ENCODE measurements at places on chromosomes 7 and 10.

DNA sequence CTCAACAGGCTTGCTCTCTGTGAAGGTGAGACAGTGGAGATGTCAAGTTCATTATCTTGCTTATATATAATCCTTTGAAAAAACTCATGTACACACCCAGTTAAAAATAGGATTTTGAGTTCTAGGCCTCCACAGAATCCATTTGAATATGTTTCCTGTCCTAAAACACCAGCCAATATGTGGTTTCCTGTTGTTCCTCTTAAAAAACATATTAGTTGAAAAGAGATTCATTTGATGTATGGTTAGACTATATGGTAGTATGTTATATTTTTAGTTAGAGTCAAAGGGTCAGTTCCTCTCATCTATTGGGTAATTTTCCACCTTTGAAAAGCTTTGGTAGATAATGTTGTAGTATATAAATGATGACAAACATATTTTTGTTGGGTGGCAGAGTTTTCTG, 16.0 kb downstream of the PPP1R9A start:
- DNase-seq = no peak
- H3K27ac ChIP-seq = no peak overlapping the region
- no peaks in the 10 kb centered on the region for H3K27me3 ChIP-seq
- H3K4me3 ChIP-seq = no peak overlapping the region
- no peaks in the 10 kb centered on the region for H3K36me3 ChIP-seq

- no peak overlapping the region for H3K27ac ChIP-seq
- peaks cover 11% of the 10 kb centered on the region for H3K4me1 ChIP-seq
- no peaks in the 10 kb centered on the region for H3K36me3 ChIP-seq
- H3K4me3 ChIP-seq = peak overlapping the region; percentile 70
These were observed 43.4 kb downstream of the LDB3 start for GRCh38 chr10:86711513-86712316.

DNA sequence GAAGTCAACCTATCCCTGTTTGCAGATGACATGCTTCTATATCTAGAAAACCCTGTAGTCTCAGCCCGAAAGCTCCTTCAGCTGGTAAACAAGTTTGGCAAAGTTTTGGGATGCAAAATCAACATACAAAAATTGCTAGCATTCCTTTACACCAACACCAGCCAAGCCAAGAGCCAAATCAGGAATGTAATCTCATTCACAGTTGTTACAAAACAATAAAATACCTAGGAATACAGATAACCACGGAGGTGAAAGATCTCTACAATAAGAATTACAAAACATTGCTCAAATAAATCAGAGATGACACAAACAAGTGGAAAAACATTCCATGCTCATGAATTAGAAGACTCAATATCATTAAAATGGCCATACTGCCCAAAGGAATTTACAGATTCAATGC, 50.4 kb upstream of the ZNF365 start:
- H3K27ac ChIP-seq = no peak overlapping the region
- H3K4me3 ChIP-seq = no peak overlapping the region
- H3K27me3 ChIP-seq = peaks cover under 1% of the 10 kb centered on the region
- DNase-seq = no peak
- H3K36me3 ChIP-seq = no peaks in the 10 kb centered on the region
- no peaks in the 10 kb centered on the region for H3K4me1 ChIP-seq

GRCh38 chr10:34107626-34108516, 707.2 kb downstream of the PARD3 start:
- DNase-seq = no peak
- no peak overlapping the region for H3K27ac ChIP-seq
- no peaks in the 10 kb centered on the region for H3K27me3 ChIP-seq
- no peak overlapping the region for H3K4me3 ChIP-seq

DNA sequence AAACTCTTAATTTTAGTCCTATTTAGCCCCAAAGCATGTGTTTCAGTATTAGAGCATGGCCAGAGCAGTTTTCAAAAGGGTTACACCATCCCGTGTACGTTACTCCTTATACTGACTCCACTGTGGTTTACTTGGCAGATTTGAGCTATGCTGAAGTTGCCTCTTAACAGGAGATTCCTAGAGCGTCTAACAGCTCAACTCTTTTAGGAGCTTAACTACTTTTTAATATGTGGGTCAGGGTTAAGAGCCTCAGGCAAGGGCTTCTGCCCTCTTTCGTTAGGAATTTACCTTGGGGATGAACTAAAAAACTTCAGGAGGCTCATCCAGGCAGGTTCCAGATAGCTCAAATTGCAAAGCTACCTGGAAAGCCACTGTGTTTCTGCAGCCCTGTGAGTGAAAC, 674.8 kb upstream of the C7orf33 start:
- H3K36me3 ChIP-seq = no peaks in the 10 kb centered on the region
- no peak for DNase-seq
- H3K27ac ChIP-seq = no peak overlapping the region
- no peak overlapping the region for H3K4me3 ChIP-seq

GRCh38 chr7:111210043-111210442, 119.1 kb downstream of the LRRN3 start:
- no peaks in the 10 kb centered on the region for H3K4me1 ChIP-seq
- H3K27me3 ChIP-seq = no peaks in the 10 kb centered on the region
- no peak overlapping the region for H3K4me3 ChIP-seq
- no peak for DNase-seq
- no peaks in the 10 kb centered on the region for H3K36me3 ChIP-seq

DNA sequence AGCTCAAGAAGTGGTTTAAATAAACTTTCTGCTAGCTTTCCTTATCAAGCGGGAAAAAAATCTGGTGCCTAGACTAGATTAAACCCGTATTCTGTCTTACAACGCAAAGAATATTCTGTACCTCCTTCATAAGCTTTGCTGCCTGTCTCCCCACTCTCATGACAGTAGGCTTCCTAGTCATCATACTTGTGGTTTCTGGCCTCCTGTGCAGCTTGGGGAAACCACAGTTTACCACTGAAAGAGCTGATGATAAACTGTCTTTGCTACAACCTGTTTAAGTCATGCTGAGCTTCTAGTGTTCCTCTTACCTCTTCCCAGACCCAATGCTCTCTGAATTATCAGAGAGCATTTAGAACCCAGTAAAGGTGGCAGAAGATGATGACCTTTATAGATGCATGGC, 55.0 kb downstream of the PODXL start:
- H3K4me1 ChIP-seq = 0 out of 2 replicates have a peak, but pooled peaks cover 3% of the 10 kb centered on the region
- H3K27me3 ChIP-seq = no peaks in the 10 kb centered on the region
- peaks cover 3% of the 10 kb centered on the region for H3K36me3 ChIP-seq
- H3K4me3 ChIP-seq = no peak overlapping the region
- no peak overlapping the region for H3K27ac ChIP-seq

DNA sequence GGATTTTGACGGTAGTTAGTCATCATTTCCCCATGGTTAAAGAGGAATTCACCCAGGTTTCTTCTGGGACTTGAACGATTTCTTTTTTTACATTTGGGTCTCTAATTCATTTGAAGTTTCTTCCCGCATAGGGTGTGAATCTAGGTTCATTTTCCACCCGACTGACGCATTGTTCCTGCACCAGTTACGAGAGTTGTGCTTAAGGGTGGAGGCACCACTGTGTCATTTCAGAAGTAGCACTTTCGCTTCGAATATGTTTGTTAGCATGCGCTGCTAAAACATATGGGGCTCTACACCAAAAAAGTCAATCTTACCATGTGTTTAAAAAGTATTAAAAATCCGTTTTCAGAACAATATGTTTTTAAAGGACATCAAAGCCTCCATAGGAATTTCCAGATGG, 140.3 kb downstream of the VIPR2 start:
- DNase-seq = no peak
- H3K4me1 ChIP-seq = no peaks in the 10 kb centered on the region
- H3K36me3 ChIP-seq = no peaks in the 10 kb centered on the region
- H3K27ac ChIP-seq = no peak overlapping the region
- H3K4me3 ChIP-seq = no peak overlapping the region
- H3K27me3 ChIP-seq = no peaks in the 10 kb centered on the region

- no peak overlapping the region for H3K27ac ChIP-seq
- no peaks in the 10 kb centered on the region for H3K36me3 ChIP-seq
- DNase-seq = no peak
These were observed 585.2 kb upstream of the CELF2 start for GRCh38 chr10:10432296-10433035.

DNA sequence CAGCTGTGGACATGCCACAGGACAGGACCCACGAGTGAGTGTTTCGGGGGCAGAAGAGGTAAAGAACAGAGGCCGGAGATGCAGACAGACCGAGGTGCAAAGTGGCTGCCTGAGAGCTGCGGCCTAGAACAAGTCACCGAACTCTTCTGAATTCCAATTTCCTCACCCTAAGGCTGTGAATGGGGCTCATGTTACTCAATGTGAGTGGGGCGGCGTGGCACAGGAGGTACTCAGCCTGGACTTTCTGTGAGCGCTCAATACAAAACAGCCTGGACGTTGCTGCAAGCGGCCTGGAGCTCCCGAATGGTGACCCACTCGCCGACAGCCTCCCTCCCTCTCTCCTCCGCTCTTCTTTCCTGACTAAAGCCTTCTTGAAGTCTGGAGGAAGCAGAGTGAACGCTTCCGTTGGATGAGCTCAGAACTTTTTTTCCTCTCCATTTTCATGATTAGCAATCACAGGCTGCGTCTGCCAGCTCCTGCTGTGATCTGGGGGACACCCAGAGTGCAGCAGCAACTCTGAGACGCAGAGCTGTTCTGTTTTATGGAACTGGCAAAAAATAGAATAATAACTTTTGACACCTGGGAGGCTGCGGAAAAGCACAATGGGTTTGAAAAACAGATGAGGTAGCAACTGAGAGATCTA, 108.5 kb downstream of the PTPRN2 start:
- DNase-seq = no peak
- H3K4me3 ChIP-seq = no peak overlapping the region
- no peak overlapping the region for H3K27ac ChIP-seq
- no peaks in the 10 kb centered on the region for H3K4me1 ChIP-seq
- no peaks in the 10 kb centered on the region for H3K27me3 ChIP-seq

GRCh38 chr7:139523199-139523941, at the start of gene CLEC2L:
CLEC2L (plus strand) TSS chr7:139523685; CDS start chr7:139523928, 243 bp downstream.
- DNase-seq = no peak
- H3K27me3 ChIP-seq = no peaks in the 10 kb centered on the region
- H3K4me1 ChIP-seq = no peaks in the 10 kb centered on the region
- no peak within 1 kb of the TSS for H3K27ac ChIP-seq
- H3K36me3 ChIP-seq = no peaks in the 10 kb centered on the region

DNA sequence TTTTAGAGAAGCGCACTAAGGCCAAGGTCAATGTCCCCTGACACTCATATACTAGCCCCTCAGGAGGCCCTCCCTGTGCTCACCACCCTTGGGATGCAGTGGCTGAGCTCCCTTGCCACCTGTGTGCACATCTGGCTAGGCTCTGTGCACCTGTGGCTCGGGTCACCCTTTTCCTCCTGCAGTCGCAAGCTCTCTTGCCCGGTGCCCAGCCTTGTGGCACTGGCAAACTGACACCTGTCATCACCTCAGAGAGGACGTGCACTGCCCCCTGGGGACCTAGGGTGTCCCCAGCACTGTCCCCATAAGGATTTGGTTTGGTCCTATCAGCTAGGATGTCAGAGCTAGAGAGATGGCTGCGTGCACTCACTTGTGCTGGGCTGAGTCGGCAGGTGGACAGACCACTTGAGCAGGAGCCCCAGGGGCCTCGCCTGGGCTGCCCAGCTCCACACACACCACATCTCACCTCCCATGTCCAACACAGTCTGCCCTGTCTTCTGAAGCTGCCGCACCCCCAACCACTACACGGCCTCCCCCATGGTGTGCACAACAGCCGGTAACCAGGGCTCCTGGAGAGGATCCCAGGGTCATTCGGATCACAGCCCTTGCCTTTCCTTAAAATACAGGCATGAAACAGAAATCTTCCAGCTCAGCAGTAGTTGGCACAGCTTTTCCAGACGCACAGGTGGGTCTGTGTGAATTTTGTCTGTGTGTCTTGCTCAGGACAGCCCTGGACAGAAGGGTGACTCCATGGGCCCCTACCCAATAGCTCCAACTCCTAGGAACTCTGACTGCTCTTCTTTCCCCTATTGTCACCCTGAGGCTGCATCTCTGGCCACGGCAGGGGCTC, 111.0 kb downstream of the GRID1 start:
- H3K4me1 ChIP-seq = no peaks in the 10 kb centered on the region
- no peaks in the 10 kb centered on the region for H3K36me3 ChIP-seq
- no peak overlapping the region for H3K4me3 ChIP-seq
- 0 out of 2 replicates have a peak, but pooled peaks cover 1% of the 10 kb centered on the region for H3K27me3 ChIP-seq
- peak; percentile 20 for DNase-seq

DNA sequence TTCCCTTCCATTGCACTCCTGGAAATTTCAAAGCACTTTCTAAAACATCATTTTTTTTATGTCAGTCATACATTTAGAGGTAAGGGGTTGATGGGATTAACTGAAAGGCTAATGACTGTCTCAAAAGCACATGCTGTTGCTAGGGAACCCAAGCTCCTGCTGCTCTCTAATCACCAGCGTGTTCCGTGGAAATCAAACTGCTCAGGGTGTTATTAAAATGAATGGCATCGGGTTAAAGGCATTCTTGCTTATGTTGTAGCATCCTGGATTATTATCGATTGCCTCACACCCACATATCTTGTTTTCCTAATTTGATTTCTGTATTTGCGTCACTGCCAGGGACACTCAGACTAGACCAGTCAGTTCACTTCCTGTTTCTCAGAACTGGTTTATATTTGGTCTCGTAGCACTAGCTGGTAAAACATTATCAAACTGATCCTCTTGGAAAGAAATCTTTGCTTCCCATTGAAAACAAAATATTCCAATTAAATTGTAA, 216.5 kb upstream of the MKLN1 start:
- H3K4me1 ChIP-seq = peaks cover 20% of the 10 kb centered on the region
- no peaks in the 10 kb centered on the region for H3K36me3 ChIP-seq
- H3K27ac ChIP-seq = no peak overlapping the region
- DNase-seq = no peak
- 0 out of 2 replicates have a peak, but pooled peaks cover 1% of the 10 kb centered on the region for H3K27me3 ChIP-seq
- H3K4me3 ChIP-seq = no peak overlapping the region

GRCh38 chr10:100886963-100887362, 25.8 kb upstream of the SLF2 start:
- H3K27me3 ChIP-seq = no peaks in the 10 kb centered on the region
- no peak for DNase-seq
- no peaks in the 10 kb centered on the region for H3K36me3 ChIP-seq
- peaks cover 3% of the 10 kb centered on the region for H3K4me1 ChIP-seq
- no peak overlapping the region for H3K27ac ChIP-seq

- H3K27ac ChIP-seq = peak overlapping the region; percentile 42
- no peak overlapping the region for H3K4me3 ChIP-seq
- H3K36me3 ChIP-seq = no peaks in the 10 kb centered on the region
These were observed 5.4 kb downstream of the CPVL start for GRCh38 chr7:29140873-29141468.

DNA sequence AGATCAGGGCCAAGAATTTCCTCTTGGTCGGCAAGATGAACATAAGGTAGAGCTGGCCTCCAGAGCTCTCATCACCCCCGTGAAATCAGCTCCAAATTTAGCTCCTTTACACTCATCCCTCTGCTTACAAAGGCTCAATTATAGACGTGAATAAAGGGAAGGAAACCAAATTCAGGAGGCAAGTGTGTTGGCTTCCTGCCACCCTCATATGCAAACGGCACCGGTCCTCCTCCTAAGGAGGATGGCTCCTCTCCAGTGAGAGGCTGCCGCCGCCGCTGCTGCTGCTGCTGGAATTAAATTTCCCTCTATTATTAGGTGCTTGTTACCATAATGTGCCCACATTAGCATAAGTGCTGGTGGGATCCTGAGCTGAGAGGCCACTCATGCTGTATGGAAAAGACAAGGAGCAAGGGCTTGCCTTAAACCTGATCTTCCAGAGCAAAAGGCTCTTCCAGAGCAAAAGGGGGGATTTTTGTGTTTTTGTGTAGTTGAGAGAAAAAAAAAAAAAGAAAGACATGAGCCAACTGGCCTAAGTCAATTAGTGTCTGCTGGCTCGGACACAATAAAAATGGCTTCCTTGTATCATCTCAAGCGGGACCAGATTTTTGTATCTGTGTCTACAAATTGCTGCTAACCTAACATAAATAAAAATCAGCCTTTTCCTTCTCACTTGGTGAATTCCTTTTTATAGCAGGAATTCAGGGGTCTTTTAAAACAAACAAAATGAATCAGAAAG, 68.4 kb downstream of the CDHR3 start:
- DNase-seq = no peak
- H3K36me3 ChIP-seq = no peaks in the 10 kb centered on the region
- H3K4me3 ChIP-seq = no peak overlapping the region
- no peaks in the 10 kb centered on the region for H3K4me1 ChIP-seq
- H3K27ac ChIP-seq = no peak overlapping the region
- H3K27me3 ChIP-seq = no peaks in the 10 kb centered on the region

Measured in Caco-2 (cell line).